Activated CD8-positive, alpha-beta memory T cell treated with anti-CD3 and anti-CD28 coated beads for 1 hour (primary cell): ENCODE measurements at places on chromosomes 16 and 17.

- DNase-seq: no peak
Observed at GRCh38 chr16:10552998-10553491, 27.4 kb downstream of the EMP2 start.

GRCh38 chr16:51119973-51120729 lies 30.9 kb downstream of the SALL1 start:
- DNase-seq: no peak

GRCh38 chr16:27762441-27762840 lies 212.5 kb downstream of the KATNIP start:
- no peak for DNase-seq

DNA sequence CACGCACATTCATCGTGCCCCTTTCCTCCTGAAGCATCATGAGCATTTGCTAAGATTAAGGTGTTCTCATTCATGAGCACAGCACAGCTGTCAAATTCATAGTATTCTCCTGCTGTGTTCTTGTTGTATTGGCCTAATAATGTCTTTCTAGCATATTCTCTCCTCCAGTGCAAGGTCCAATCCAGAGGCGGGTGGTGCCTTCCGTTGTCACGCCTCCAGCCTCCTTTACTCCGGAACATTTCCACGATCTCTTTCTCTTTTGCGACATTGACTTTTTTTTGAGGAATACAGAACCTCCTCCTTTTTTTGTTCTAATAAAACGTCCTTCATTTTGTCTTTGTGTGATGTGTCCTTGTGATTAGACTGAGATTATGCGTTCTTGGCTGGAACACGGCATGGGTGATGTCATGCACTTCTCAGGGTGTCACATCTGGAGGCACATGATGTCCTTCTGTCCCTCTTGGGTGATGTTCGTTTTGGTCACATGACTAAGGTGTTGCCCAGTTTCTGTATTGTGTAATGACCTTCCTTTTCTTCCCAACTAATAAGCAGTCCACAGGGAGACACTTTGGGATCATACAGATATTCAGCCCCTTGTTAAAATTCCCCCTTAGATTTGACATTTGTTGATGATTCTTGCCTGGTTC lies 66.3 kb downstream of the CLEC16A start:
- DNase-seq: no peak

DNA sequence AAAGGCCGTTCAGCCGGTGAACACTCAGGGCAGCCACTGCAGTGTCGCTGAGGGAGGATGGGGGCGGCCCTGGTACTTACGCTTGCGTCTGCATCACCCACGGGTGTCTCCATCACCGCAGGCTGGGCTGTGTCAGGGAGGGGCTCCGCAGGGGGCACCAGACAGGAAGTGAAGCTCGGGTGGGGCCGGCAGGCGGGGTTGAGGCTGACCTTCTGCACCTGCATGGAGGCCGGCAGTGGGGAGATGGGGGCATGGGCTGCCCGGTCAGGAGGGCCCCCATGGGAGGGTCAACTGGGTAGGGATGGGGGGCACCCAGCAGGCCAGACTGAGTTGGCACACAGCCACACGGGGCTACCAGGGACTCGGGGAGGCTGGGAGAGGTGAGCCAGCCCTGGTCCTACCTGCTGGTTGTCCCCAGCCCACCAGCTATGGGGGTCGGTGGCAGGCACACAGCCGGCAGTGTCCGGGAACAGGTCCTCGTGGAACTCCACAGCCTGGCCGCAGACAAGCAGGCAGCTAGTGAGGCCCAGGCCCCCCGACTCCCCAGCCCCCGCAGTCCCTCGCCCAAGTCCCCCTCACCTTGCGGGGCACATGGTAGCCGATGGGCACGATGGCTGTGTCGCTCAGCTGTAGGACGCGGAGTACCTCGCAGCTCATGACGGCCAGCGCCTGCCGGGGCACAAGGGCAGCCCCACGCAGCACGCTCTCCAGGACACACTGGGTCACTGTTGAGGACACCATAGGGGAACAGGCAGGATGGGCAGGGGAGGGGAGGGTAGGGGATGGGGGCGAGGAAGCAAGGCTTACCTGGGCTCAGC lies 7.2 kb upstream of the VASN start:
- no peak for DNase-seq
